ENCODE measurements at places on chromosomes 11 and 22. TPM values are rescaled to one million over a fixed set of nuclear protein-coding genes. Genes with fewer than 3 reads are reported as not detected.

IGSF9B gene
- not detected for polyA plus RNA-seq

DNA sequence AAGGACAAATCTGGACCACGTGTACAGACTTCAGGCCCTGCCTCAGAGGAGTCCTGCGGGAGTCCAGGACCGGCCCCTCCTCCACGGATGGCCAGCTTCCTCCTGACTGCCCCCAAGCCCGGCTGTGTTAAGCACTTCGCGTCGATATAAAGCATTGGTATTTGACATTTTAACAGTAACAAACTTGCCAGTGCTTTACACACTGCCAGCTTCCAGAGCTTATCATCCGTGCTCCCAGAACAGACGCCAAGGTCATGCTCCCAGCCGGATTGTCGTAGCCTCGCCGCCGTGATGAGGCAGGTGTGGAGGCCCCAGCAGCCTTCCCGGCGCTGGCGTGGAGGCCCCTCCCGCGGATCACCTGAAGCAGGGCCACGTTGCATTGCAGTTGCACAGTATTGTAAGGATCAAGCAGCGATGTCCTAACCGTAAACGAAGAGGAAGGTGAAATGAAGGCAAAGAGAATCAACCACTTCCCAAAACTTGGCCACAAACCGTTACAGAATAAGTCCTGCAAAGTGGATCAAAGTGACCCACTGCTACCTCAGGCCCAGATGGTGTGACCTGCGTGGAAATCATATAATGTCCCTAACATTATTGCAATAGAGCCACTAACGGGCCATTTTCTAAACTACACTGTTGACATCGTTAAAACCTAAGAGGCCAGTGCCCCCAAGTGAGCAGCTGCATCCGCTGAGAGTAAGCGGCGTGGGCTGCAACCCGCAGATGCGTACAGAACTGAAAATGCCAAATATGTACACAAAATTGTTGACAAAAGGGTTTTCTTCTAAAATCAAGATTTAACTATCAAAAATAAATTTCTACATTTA, 51.6 kb downstream of the CERK start:
- peak; percentile 14 for DNase-seq

DNA sequence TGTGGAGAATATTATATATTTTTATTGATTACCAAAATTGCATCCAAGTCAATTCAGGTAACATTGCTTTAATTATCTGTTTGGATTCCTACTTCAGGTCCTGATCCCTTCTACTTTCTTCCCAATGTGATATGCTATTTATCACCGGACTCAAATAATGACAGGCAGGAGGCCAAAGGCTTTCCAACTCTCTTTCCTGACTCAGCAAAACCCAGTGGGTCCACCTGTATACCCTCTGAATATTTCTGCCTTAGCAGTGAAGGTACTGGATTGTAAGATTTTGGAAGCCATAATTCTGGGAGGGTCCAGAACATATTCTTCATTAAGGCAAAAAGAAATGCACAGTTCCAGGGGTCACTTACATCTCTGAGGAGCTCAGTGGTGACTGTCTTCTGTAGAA, 260.2 kb upstream of the UBASH3B start:
- no peak for DNase-seq

- DNase-seq: no peak
These were observed 4.7 kb downstream of the PDE2A start for GRCh38 chr11:72669527-72669926.

DNA sequence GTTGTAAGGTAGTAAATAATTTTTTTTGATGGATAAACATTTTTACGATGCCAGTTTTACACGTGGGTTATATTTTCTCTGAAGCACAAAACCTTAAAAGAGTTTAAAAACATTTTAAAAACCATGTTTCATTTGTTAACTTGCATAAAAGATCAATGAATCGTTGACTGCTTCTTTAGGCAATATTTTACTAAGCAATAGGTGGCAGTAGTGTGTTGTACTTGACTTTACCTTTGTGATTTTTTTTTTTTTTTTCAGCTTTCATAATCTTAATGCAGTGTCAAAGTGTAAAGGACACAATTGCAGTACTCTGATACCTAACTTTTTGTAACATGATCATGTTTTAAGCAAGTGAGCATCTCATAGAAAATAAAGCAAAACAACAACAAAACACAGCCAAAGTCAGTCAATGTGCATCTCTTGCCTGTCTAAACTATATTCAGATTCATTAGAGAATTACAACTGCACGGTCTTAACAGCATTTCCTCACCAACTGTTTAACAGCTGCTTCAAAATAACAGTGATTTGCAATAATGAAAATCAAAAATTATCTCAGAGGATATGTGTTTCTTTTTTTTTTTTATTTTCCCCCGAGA, 27.7 kb downstream of the DNAJC24 start:
- no peak for DNase-seq
